ENCODE measurements at places on chromosomes 3 and 15.

DNA sequence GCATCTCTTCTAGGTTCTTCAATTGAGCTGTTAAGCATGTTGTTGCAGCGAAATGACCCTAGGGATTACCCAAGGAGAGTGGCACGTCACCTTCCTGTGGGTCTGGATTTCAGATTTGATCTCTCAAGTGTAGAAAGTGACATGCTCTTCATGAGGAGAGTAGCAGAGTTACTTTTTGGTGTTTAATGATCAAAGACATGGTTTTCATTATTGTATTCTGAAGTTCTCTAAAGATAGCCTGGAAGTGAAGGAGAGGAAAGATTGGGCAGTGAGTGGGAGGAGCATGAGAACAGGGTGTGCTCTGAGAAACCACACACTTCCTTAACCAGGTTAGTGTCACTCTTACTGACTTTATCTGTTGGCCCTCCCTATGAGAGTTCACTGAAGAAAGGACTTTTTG, 153.6 kb downstream of the AKAP13 start:
- DNase-seq = no peak

DNA sequence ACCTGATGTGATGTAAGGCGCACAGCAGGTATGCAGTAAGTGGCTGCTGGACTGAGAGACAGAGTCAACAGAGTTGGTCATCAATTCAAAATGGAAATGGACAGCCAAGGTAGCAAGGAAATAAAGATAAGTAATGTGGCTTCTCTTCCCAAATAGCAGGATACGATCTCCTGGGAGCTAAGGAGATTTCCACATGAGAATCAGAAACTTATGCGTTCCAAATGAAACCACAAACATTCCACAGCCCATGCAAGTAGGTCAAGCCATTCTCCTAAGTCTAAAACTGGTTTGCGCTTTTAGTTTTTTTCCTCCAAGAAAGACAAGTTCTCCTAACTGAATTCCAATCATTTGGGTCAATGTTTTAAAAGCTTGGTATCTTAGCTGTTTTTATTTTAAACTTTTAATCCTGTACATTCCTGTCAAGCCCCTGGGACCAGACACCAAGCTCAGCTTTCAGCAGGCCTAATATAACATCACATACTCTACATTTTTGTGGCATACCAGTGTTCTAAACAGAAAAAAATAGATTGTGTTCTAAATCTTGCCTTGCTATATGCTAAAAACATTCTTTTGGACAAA, 73.7 kb upstream of the TSPAN3 start:
- DNase-seq = no peak

GRCh38 chr3:98563661-98564281, 29.6 kb downstream of the CPOX start:
- DNase-seq = no peak

- no peak for DNase-seq
These were observed 83.4 kb upstream of the WNT7A start for GRCh38 chr3:13963137-13963886.

DNA sequence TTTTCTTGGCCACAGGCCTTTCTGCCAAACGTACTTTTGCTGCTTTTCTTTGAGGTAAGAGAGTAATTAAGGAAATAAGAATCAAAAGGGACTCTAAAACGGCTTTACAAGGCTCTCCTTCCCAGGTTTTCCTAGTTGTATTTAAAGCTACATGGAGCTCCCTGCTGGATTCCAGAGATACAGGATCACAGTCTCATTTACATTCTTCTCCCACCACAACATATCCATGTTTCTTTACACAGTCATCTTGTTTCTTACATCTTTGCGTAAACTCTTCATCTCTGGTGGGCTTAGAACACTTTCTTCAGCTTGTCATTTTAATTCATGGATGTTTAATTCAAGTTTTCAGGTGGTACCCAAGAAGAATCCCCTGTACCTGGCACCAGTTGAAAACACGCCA, 117.6 kb upstream of the BFSP2 start:
- DNase-seq = no peak

- DNase-seq = no peak
These were observed 68.4 kb downstream of the DPH6 start for GRCh38 chr15:35477312-35478262.

- no peak for DNase-seq
These were observed 18.6 kb upstream of the SENP7 start for GRCh38 chr3:101531473-101532086.

- no peak for DNase-seq
These were observed 460.9 kb downstream of the OTOL1 start for GRCh38 chr3:161957467-161957866.

- no peak for DNase-seq
These were observed 31.8 kb upstream of the HES1 start for GRCh38 chr3:194103983-194104751.

GRCh38 chr3:196220991-196221390, 4.7 kb downstream of the SLC51A start:
- DNase-seq = no peak

GRCh38 chr3:107496855-107497254, 25.9 kb upstream of the BBX start:
- no peak for DNase-seq

GRCh38 chr15:29355477-29355876, 85.9 kb upstream of the NSMCE3 start:
- no peak for DNase-seq

DNA sequence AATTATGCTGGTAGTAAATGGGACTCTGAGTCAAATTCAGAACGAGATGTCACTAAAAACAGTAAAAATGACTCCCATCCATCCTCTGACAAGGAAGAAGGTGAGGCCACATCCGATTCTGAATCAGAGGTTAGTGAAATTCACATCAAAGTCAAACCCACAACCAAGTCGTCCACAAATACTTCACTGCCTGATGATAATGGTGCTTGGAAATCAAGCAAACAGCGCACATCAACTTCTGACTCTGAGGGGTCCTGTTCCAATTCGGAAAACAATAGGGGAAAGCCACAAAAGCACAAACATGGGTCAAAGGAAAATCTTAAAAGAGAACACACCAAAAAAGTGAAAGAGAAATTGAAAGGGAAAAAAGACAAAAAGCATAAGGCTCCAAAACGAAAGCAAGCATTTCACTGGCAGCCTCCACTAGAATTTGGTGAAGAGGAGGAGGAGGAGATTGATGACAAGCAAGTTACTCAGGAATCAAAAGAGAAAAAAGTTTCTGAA, 15.1 kb upstream of the ZBTB47 start:
- DNase-seq = no peak

DNA sequence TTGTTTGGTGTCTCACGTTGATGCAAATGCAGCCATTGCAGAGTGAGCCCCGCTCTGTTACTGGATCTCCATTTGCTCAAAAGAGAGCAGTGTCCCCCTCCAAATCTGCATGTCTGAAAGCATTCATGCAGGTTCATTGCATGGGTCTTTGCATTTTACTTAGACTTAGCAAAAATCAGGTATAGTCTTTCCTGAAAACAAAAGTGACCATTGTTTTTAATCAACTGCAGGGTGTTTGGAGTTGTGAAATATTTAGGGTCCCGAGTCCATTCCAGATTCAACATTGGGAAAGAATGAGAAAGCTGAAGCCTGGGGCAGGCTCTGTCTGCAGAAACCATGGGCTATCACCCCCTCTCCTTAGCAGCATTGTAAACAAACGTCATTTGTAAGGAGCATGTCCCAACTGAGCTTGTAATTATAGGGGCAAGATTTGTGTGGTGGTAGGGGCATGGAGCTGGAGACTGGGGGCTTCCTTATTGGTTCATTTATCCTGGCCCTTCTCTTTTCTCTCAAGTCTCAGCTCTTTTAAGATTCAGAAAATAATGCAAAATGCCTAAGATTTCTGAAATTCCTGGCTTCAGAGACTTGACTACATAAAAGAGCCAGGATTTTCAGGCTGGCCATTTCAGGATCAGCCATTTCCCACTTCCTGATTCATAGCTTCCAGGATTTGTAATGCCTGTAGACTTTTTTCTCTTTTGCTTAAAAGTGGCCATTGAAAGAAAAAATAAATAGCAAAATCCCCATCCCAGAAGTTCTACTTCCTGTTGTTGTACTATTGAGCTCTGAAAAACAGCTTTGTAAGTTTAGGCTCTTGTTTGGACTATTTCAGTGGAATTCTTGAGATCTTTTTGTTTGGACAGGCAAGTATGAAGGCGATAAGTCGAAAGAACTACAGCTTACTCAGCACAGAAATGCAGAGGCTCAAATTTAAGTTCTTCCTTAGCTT, 23.0 kb downstream of the IGF1R start:
- no peak for DNase-seq

- DNase-seq = no peak
These were observed 40.8 kb downstream of the CLSTN2 start for GRCh38 chr3:139975594-139976365.

DNA sequence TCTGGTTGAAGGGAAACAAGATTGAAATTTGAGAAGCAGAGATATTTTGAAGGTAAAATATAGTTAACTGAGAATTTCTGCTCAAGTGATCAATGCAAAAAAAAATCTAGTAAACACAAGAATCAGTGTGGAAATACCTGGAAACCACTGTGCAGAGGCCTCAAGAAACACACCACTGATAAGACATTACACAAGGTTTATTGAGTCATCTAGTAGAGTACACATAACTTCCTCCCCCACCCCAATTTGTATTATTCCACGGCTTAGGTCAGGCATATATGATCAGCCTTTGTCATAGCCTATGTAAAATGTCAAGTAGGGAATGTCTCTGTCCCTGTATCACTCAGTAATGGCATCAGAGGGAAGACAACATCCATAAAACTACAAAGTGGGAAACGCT, 447.8 kb upstream of the BCHE start:
- DNase-seq = no peak

GRCh38 chr3:46576-46975, 150.0 kb upstream of the CHL1 start:
- DNase-seq = no peak

GRCh38 chr3:73503781-73504180, 121.0 kb downstream of the PDZRN3 start:
- DNase-seq = no peak

- DNase-seq = no peak
These were observed 40.5 kb upstream of the CDV3 start for GRCh38 chr3:133532951-133533350.

GRCh38 chr3:130442284-130442683, 74.7 kb upstream of the COL6A6 start:
- no peak for DNase-seq

DNA sequence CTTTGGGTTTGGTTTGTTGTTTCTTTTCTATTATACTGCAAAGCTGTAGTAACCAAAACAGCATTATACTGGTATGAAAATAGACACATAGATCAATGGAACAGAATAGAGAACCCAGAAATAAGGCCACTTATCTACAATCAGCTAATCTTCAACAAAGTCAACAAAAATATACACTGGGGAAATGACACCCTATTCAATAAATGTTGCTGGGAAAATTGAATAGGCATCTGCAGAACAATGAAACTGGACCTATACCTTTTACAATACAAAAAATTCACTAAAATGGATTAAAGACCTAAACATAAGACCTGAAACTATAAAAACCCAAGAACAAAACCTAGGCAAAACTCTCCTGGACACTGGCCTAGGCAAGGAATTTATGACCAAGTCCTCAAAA, 52.9 kb downstream of the TLNRD1 start:
- no peak for DNase-seq

GRCh38 chr3:52128118-52128683, 26.0 kb downstream of the POC1A start:
- DNase-seq = no peak

GRCh38 chr3:189272500-189273119, 100.8 kb downstream of the TPRG1 start:
- no peak for DNase-seq

- DNase-seq = no peak
These were observed 56.2 kb downstream of the QTRT2 start for GRCh38 chr3:114112696-114113095.

DNA sequence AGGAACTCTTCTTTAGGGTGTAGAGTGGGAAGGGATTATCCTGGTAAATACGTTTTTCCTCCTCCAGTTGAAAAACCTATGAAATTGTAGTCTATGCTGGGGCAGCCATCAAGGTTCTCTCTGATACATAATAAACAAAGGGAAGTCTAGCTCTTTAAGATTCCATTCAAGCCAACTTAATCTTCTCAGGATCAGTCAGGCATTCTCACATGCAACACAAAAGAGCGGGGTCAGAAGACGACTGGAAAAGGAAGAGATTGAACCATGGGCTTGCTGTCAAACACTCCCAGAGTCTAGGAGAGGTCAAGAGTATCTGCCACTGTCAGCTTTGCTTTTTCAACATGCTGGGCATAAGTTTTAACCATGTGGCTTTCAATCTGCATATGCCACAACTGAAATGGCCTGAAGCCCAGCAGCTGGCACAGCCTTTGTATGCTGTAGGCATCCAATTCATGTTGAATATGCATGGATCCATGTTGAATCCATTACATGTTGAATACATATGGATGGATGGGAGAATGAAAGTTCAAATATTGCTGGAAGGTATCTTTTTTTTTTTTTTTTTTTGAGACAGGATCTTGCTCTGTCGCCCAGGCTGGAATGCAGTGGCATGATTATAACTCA, 8.5 kb downstream of the TRAT1 start:
- no peak for DNase-seq

DNA sequence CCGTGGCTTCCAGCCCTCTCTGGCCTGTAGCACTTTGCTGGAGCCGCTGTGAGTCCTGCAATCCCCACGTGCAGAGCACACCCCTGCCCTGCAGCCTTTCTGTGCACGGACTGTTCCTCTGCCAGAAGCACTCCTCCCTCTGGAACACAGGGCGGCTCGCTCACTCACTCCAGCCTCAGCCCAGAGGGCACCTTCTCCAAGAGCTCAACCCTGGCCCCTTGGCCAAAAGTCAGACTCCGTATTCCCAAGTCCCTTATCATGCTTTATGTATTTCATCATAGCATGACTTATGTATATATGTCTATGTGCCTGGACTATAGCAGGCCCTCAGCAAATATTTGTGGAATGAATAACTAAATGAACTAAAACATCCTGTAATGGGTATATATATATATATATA, 63.2 kb downstream of the ASB7 start:
- no peak for DNase-seq

DNA sequence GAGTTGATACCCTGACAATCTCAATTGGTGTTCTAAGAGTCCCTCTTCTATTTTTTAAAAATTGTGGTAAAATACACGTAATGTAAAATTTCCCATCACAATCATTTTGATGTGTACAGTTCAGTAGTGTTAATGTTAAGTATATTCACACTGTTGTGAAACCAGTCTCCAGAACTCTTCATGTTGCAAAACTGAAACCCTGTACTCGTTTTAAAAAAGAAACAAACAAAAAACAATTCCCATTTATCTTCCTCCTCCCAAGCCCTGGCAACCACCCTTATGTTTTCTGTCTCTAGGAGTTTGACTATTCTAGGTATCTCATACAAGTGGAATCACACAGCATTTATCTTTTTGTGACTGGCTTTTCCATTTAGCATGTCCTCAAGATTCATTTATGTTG, 28.7 kb upstream of the ALPK3 start:
- no peak for DNase-seq

DNA sequence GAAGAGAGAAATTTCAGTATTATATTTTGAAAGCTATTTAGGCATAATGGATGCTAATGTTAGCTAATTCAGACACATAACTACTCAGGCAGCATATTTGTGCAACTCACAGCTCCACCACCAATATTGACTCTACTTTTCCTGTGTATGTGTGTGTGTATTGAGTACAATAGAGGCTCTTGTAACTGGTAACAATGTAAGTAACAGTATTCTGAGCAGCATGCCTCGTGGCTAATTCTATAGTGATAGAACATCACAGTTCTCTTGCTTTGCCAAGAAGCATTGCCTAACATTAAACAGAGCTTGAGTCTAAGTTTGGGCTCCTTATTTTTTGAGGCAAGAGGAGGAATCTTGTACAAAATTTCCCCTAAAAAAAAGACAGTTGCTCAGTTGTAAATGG, 98.6 kb upstream of the ARHGEF26 start:
- no peak for DNase-seq

- no peak for DNase-seq
These were observed 203.3 kb downstream of the RORA start for GRCh38 chr15:61025781-61026180.
